AG20443 (cell line): ENCODE measurements at places on chromosomes 12 and 14.

DNA sequence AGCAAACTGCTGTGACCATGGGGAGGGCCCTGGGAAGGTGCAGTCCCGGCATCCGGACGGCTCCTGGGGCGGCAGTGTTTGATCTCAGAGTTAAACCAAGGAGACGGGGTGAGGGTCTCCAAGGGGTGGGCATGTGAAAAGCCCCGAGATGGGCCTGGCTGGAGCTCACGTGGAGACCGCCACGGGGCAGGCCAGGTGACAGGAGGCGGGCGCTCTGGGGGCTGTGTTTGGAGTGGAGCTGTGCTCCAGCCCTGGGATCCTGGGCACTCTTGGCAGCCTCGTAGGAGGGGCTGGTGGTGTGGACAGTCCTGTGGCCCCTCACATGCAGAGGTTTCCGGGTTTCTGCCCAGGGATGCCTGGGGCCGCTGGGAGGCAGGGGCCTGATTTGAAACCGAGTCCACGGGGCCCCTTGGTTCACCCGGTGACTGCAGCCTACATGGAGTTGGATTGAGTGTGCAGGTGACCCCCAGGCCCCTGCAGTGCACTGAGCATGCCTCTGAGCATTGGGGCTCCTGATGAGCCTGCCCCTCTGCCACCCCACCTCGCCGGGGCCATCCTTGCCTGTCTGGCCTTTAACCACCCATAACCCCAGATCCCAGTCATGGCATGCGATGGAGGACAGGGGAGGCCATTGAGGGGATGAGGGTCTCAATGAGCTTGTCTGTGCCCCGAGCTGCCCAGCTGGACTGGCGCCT is 8.4 kb downstream of the KIF26A start:
- DNase-seq: no peak

GRCh38 chr12:110266980-110267620 is 13.9 kb upstream of the ATP2A2 start:
- peak; percentile 73 for DNase-seq

GRCh38 chr12:47145188-47145587 is 65.4 kb upstream of the AMIGO2 start:
- no peak for DNase-seq

DNA sequence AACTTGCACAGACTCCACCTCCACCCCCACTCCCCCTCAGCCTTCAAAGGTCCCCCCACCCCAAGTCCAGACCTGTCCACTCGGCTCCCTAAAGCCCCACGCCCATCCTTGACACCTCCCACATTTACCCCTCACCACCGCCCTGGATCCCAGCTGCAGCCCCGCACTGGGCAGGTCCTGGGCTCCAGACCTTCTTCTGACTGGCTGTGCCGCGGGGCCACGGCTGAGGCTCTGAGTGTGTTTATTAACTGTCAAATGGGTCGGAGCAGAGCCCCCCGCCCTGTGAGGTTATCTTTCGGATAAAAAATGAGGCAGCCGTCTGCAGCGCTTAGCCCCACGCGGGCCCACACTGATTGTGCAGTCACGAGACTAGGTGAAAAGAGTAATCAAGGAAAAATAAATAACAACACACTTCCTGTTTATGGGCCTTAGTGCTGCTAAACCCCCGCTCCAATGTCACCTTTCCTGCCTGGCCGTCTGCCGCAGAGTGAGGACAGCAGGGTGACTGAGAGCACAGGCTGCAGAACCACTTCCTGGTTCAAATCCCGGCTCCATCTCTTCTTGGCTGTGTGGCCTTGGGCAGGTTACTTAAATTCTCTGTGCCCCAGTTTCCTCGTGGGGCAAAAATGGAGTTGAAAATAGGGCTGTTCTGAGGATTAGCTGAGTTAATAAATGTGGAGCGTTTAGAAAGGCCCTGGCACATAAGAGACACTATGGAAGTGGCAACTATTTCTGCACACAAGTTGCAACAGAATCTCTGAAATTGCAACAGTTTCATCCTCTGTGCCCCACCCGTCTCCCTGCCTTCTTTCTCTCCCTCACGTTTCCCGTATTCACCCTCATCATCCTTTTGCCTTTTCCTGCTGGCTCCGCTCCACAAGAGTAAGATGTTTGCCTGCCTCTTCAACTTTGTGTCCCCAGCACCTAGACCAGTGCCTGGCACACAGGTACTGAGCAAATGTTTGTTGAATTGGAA is 9.4 kb downstream of the SETD1B start:
- DNase-seq: peak; percentile 41

- no peak for DNase-seq
Observed at GRCh38 chr12:75360920-75361319, 26.4 kb downstream of the GLIPR1L1 start.

- no peak for DNase-seq
Observed at GRCh38 chr12:122097584-122097926, 19.0 kb downstream of the MLXIP start.

- peak; percentile 72 for DNase-seq
Observed at GRCh38 chr14:63276492-63277342, 42.0 kb downstream of the GPHB5 start.

GRCh38 chr12:104570174-104570907 is 113.6 kb downstream of the CHST11 start:
- DNase-seq: no peak

GRCh38 chr12:122023339-122024131 is 1.9 kb downstream of the BCL7A start:
- DNase-seq: peak; percentile 90

- DNase-seq: no peak
Observed at GRCh38 chr12:89161557-89161956, 190.7 kb downstream of the DUSP6 start.

- no peak for DNase-seq
Observed at GRCh38 chr12:118145113-118145797, 9.3 kb downstream of the PEBP1 start.
